ENCODE measurements at places on chromosomes 6 and 20.

DNA sequence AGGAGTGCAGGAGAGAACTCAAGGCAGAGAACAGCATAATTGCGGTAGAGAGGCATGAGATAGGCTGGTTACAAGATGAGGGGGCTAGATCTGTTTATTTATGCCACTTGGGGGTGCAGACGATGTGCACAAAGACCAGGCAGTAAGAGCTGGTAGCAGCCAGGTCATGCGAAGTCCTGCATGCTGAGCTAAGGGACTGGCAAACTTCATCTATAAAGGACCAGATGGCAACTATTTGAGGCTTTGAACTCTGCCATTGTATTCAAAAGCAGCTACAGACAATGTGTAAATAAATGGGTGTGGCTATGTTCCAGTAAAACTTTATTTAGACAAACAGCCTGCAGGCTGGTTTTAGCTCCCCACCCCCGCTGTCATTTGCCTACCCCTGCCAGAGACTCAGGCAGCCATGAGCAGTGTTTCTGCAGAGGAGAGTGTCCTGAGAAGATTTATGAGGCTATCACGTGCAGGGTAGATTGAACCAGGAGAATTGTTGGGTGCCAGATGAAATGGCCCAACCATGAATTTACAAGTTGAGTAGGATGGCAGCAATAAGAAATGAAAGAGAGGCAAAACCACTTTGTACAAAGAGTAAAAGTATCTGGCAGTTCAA, 253.4 kb upstream of the MOCS1 start:
- no peak for DNase-seq

DNA sequence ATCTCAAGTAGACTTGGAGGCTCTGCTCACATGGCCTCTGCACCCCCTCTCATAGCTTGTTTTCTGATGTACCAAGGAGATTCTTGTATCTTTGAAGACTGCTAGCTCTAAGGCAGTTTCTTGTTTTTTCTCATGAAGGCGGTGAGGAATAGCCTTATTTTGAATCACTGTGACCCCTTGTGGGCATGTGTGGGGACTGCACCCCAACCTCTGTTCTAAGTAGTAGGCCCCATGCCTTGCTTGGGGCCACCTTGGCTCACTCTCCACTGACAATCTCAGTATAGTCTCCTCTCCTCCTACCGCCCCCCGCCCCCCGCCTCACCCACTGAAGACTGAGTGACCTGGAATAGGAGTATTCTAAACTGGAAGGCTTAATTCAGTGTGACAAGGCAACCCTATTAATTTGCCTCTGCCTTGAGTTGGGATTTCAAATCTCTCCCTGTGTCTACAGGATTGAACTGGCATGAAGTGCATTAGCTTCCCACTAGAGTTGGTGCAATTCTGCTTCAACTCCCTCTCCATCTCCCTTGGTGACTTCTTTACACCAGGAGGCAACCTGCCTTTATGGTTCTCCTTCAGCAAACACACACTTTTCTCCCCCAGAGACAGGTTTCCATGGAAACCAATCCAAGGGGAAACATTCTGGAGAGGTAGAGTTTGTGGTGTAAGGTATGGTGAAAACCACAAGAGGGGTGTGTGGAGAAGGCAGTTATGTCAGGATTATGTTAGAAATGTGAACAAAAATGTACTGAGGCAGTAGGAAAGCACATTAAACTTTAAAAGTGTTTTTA, 75.4 kb upstream of the ECI2 start:
- peak; percentile 75 for DNase-seq

DNA sequence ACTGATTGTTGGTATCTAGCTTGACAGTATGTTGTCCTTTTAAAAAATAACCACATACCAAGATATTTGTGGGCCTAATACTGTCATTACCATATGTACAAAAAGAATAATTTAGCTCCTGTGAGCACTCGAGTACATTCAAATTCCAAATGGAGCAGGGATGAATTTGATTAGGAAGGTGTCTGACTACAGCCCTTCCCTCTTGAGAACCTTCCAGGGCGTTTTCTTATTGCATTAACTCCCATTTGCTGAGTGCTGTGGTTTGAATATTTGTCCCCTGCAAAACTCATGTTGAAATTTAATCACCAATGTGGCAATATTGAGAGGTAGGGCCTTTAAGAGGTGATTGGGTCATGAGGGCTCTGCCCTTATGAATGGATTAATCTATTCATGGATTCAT, 76.9 kb upstream of the RALY start:
- no peak for DNase-seq

DNA sequence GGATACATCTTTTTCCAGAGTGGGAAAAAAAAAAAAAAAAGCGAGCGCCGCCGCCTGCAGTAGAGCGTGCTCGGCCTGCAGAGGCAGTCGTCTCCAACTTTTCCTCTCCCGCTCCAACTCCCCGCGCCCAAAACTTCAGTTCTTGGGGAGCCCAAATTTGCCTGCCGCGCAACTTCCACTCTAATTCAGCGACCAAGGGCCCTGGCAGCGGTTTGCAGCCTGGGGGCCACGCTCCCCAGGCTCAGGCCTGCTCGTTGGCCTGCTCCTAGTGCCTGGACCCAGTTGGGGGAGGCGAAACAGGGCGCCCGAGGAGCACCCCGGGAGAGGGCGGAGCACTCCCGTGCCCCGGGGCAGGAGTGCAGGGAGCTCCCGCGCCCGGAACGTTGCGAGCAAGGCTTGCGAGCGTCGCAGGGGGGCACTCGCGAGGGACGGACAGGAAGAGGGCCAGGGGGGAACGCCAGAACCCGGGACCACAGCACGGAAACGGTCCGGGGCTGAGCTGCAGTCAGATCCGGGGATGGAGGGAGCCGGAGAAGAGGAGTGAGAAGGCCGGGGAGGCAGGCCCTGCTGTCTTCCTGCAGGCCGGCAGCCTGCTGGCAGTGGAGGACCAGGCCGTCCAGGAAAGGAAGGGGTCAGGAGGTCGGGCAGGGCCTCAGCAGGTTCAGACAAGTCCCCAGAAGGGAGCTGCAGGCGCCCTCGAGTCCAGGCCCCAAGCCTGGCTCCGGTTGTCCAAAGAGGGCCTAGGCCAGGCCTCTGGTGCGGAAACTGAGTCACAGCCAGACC, at the start of gene STX16:
STX16 (plus strand) TSS at position 508 of the 783 bp plus-strand sequence. CDS start 724 bp downstream, outside the sequence.
- DNase-seq = peak; percentile 94

DNA sequence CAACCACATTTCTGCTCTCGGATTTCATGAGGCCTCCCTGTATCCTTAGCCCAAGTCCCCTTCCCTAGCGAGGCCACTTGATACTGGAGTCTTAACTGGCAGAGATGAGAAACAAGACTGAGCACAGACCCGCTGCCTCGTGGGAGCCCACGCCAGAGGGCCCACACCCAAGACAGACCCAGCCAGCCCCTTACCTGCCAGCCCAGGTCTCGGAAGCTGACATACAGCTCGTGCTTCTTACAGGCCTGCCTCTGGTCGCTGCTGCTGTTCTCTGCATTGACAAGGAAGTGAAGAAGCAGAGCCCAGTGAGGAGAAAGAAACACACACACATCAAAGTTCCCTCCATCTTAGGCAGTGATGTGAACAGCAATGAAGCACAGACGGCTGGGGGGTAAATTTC, 91.7 kb downstream of the BMP7 start:
- DNase-seq = no peak

- no peak for DNase-seq
These were observed 208.2 kb upstream of the ZNF217 start for GRCh38 chr20:53801609-53802370.

DNA sequence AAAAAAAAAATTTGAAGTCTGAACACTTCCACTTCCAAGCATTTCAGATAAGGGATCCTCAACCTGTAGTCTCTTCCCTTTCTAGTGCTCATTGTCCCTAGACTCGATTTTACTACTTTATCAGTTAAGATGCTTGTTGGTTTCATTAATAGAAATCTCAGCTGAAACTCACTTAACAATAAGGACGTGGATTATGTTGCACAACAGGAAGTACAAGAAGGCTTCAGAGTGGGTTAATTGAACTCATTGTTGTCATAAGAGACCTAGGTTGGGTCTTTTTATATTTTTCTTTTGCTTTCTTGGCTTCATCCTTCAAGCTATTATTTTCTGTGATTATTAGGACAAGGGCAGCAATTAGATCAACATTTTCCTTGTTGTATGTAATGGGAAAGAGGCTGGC, 175.2 kb downstream of the CDKAL1 start:
- no peak for DNase-seq

DNA sequence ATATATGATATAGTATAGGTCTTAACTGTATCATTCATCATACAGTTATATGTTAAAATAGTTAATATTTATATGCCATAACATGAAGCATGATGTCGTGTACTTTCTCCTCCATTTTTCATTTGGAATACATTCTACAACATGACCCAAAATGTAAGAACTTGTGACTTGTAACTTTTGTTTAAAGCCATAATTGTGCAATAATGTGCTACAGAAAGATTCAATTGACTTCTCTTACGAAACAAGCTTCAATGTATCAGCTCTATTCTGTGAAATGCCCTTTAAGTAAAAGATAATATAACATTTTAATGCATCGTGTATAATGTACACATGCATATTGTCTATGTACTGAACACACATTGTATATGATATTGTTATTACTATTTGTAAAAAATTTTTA, 76.7 kb upstream of the FABP7 start:
- DNase-seq = no peak

- DNase-seq = no peak
These were observed 114.7 kb upstream of the AFDN start for GRCh38 chr6:167711768-167712730.

DNA sequence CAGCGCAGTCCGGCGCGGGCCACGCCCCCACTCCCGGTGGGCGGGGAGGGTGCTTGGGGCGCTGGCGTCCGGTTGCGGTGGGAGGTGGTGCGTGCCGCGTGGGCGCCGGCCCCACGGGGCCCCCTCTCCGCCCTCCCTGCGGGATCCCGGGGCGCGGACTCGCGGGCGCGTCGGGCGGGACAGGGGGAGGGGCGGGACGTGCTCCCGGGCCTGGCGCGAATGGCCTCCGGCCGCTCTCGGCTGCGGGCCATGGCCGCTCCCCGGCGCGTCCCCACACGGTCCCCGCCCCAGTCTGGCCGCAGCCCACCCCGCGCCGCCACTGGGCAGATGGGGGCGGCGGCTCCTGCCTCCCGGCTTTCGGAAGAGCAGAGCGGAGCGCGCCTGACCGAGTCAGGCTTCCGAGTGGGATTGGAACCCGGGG, 771 bp upstream of the PPP1R3G start:
- no peak for DNase-seq

DNA sequence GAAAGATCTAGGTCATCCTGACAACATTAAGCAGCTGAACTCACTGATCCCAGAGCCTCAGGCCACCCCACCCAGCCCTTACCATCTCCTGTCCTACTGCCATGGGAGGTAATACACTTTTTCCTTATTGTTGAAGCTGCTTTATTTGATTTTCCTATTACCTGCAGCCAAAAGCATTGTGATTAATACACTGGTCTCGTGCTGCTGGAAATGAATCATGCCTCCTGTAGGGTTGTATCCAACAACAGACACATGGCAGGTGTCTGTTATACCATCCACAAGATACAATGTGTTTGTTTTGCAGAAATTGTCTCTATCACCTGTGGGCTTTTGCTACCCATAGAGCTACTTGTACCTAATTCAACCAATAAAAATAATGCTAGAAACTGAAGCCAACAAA, 34.2 kb downstream of the MYLIP start:
- no peak for DNase-seq

DNA sequence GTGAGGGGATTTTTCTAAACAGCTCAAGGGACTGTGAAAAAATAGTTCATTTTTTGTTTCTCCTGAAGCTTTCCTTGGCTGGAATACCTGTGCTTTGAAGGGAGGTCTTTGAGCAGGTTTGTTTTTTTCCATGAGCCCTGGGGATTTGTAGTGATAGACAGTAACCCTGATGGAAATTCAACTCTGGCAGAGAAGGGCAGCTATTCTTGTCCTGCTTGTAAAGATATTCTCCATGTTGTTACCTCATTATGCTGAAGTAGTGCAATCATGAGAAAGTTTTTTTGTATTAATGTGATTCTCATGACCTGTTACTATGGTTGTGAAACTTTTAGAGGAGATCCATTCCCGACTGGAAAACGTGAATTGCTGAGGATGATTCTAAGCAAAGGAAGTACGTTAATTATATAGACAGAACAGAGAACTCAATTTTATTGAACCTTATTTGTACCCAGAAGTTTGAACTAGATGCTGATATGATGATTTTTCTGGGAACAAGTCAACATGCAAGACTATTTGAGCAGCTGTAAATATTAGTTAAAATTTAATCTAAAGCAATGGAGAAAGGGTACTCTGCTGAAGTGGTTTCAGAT, 12.5 kb downstream of the UTRN start:
- no peak for DNase-seq

GRCh38 chr6:127844529-127844928, 56.3 kb downstream of the THEMIS start:
- DNase-seq = no peak

GRCh38 chr6:9248133-9248532, 812.8 kb upstream of the SLC35B3 start:
- DNase-seq = no peak

DNA sequence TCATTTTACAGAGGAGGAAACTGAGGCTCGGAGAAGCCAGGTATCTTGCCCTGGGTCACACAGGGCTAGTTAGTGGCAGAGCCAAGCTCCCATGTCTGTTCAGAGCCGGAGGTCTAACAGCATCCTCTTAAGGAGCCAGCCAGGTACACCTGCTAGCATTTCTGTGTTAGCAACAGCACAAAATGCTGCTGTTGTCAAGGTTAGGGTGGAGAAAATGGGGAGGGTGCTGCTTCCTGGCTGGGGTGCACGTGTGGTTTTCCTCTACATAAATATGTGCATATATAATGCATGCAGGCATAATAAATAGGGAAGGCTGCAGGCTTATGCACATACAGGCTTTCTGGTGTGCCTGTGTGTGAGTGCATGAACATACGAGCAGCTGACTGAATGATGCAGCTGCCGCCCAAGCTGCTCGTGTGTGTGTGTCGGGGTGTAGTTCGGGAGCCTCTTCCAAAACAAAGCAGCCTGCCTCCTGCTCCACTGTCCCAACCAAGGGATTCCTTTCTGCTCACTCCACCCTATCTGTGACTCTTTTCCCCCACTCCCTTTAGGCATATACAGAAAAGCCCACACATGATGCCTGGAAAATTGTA, 86.6 kb downstream of the CD40 start:
- no peak for DNase-seq

DNA sequence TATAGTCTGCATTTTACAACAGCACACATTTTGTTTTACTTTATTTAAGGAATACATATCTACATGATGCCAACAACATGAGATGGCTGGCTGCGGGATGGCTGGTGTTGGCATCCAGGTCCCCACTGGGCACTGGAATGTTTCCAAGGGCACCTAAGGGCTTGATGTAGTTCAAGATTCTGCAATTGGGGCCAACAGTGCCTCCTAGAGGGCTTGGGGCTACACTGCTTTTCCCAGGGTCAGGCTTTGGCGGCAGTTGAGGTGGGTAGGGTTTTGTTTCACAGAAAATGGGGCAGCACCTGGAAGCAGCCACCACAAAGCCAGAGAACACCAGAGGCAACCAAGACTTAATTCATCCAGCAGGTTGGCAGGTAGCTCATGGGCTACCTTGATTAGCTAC, 202.2 kb upstream of the PRND start:
- DNase-seq = peak; percentile 27

DNA sequence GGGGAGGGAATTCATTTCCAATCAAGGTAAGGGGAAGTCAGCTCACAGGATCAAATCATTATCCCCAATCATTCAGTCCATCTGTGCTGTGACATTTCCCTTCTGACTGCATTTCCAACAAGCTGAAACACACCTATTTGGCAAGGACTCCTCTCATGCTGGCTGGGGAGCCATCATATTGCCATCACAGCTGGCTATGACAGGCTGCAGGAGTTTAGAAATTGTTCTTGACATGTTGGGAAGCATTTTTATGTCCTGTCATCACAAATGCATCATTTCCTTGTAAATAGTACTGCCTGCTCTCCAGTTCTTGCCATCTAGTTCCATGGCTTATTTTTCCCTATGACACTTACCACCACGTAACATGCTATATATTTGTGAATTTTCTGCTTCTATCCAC, 113.9 kb upstream of the TMEM170B start:
- no peak for DNase-seq

- DNase-seq = no peak
These were observed 16.2 kb downstream of the TREML2 start for GRCh38 chr6:41184761-41185160.

All from activated CD4-positive, alpha-beta T cell treated with anti-CD3 and anti-CD28 coated beads, Interleukin-10, Interleukin-2, amounts not matched to agents 100 ng/mL and 50 ng/mL, durations not matched to agents 16 hours and 8 hours (primary cell).